ENCODE measurements at places on chromosomes 1 and 21.

DNA sequence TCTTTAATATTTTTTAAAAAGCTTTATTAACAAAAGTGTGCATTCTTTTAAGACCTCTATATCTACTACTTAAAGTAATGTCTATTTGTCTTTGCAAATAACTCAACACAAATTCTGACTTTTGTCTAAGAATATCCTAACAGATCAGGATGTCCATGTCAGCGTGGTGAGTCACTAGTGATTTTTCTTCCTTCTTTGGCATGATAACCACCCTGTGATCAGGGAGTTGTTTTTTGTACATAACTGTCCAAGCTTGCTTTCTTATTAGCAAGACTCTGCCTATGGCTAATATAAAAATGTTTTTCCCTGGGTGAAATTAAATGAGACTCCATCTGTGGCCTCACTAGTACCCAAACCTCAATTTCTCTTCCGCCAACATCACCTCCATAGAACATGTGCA lies 688.9 kb upstream of the ADGRL2 start:
- DNase-seq, result no peak

DNA sequence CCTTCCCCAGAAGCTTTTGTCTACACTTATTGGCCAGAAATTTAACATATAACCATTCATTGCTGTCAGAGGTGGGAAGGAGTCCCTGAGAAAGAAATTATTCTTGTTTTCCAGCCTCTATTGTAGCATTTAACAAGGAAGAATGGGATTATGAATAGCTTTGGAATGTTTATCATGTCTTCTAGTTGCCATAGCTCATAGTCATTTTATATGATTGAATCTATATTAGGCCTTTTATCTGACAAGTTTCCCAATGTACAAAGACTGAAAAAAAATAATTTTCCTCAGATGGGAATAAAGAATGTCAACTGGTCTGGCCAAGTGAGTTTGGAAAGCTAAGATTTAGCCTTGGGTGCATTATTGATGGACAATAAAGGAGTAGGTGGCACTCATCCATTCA lies 28.3 kb downstream of the PTPRC start:
- DNase-seq, result no peak

DNA sequence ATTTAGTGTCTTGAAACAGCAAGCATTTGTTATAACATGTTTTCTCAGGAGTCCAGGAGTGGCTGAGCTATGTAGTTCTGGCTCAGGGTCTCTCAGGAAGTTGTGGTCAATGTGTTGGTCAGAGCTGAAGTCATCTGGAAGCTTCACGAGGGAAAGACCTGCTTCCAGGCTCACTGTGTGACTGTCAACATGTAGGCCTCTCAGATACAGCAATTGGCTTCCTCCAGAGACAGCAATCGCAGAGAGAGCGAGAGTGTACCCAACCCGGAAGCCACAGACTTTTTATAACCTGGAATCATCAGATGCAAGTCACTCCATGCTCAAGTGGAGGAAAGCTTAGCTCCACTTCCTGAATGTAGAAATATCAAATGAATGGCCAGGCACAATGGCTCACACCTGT lies 40.9 kb downstream of the TNFRSF9 start:
- DNase-seq, result no peak

DNA sequence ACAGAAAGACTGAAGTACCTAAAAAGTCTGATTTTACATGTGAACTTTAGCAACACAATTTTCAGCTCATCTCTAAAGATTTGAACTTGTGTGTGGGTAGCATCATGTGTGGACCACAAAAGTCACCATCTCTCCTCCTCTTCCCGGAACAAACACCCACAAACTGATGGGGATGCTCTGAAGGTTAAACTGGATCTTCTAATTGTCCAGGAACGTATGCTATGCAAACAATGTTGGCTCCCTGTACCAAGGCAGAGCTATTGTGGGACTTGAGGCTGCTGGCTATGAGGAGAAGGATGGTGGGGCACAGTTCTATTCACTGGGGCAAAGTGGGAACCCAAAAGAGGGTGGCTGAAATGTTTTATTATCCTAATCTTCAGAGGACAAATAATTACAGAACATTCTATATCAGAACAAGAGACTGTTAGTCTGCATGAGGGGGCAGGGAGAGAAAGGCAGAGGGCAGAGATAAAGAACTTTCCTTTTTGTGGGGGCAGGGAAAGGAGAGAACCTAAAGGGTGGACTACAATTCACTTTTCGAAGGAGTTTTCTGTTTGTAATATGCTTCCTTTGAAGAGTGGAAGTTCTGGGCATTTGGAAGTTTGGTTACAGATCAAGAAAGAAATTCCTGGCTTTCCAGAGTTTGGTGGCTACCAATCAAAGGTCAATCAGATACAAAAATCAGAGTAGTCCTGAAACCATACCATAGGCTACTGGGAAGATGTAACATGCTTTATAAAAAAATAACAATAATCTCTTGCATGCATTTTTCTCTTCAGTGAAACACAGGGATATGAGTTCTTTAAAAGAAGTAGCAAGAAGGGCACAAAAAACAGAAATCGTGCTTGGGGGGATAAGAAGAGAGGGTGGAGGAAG lies 62.9 kb downstream of the GADD45A start:
- DNase-seq, result no peak

GRCh38 chr1:110674337-110675059 lies at the start of gene KCNA3:
KCNA3 (minus strand) TSS chr1:110674940; CDS start chr1:110674809, 131 bp downstream.
- peak; percentile 46 for DNase-seq

DNA sequence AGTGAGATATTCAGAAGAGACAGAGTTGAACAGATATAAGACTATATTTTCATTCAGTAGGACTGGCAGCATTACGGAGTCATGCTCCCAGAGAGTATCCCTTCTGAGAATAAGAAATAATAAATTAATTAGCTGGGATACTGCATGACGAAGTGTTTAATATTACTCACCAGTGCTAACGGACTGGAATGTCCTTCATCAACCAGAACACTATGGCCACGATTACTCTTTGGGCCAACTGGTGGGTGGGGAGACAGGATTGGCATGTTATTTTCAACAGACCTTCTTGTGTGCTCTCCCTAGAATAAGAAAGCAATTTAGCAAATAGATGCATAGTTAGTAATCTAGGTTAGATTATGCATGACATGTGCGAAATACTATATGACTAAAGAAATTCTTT lies 32.4 kb downstream of the ERICH3 start:
- no peak for DNase-seq

GRCh38 chr1:11650331-11650991 lies 3.8 kb downstream of the FBXO2 start:
- DNase-seq, result peak; percentile 55

DNA sequence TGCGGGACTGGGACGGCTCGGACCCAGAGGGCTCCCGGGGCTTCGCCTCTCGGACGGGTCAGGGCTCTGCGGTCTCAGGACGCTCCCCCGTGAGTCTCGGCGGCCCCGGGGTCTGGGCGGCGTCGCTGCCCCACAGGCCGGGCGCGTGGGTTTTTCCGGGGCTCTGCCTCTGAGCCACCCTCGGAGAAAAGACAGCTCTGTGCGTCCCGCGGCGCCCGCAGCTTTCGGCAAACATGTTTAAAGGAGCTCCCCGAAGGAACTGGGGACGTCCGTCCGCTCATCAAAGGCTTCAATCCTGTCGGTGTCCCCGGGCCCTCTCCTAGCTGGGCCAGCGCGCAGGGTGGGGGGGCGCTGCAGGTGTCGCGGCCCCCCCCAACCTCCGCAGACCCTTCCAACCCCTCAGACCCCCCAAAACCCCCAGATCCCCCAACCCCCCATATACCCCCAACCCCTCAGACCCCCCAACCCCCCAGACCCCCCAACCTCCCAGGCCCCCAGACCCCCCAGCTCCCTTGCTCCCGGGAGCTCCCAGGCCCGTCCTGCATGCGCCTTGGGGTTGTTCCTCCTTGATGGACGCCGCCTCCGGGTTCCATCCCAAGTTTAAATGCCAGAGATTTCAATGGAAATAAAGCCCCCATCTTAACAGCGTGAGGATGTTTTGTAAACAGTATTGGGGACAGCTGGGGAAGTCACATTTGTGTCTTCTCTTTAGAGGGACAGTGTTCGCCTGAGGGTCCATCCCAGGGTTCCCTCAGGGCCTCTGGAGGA lies 996 bp upstream of the C1orf159 start:
- DNase-seq, result no peak

- no peak for DNase-seq
Measured at GRCh38 chr1:70293186-70293843, 61.2 kb downstream of the ANKRD13C start.

GRCh38 chr1:192461684-192462083 lies 113.9 kb upstream of the RGS1 start:
- DNase-seq, result no peak

DNA sequence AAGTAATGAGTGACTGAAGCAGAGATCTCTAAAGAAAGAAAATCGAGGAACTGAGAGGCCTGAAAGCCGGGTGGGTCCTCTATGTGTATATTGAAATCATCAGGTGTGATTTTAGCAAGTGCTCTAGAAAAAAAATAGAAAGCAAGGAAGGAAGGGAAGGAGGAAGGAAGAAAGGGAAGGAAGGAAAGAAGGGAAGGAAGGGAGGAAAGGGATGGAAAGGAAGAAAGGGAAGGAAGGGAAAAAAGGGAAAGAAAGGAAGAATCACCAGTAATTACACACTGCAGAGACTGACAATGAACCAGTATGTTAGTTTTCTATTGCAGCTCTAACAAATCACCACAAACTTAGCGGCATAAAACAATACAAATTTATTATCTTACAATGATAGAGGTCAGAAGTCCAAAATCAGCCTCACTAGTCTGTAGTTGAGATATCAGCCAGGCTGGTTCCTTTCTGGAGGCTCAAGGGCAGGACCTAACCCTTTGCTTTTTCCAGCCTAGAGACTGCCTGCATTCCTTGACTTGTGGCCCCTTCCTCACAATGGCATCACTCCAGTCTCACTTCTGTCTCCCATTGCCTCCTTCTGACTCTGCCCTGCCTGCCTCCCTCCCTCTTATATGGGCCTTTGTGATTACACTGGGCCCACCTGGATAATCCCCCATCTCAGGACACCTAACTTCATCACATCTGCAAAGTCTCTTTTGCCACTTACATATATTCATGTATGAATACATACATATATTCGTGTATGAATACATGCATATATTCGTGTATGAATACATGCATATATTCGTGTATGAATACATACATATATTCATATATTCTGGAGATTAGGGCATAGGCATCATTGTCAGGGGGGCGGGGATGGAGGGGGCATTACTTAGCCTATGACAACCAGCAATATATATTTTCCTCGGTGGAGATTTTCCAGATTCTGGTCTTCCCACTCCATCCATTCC lies 47.5 kb upstream of the CDC42BPA start:
- no peak for DNase-seq

GRCh38 chr21:33127868-33128242 lies 57.9 kb downstream of the OLIG1 start:
- DNase-seq, result no peak

All from stimulated activated CD8-positive, alpha-beta memory T cell treated with anti-CD3 and anti-CD28 coated beads, Interleukin-7, amount 100 ng/mL, for 1 hour (primary cell).